Inflammatory macrophage treated with lipopolysaccharide for 1 hour (primary cell): ENCODE measurements at places on chromosomes 3 and 15.

DNA sequence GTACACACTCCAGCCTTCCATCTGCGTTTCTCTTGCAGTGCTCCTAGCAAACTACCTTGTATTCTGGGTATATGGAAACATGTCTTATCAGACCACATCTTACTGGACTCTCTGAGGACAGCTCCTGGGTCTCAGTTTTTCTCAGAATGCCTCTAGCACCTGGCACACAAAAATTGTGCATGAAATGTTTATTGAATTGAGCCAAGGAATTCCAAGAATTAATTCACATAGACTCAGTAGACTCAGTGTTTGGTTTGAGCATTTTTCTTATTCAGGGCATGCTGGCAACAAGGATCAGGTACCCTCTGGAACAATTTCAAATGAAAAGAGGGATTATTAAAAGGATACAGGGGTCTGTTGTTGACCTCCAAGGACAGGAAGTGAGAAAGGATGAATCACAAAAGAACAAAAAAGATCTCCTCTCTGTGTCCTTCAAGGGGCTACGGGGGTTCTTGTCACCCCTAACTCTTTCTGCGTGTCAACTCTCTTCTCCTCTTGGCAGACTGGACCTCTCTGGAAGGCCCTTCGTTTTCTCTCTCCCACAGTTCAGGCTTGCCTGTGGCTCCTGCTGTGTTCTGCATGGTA is 270.0 kb upstream of the HES1 start:
- no peak for DNase-seq

GRCh38 chr15:66999046-66999968 is 66.1 kb upstream of the SMAD3 start:
- DNase-seq, result no peak

GRCh38 chr3:52827866-52828376 is 2.6 kb downstream of the ITIH4 start:
- no peak for DNase-seq

DNA sequence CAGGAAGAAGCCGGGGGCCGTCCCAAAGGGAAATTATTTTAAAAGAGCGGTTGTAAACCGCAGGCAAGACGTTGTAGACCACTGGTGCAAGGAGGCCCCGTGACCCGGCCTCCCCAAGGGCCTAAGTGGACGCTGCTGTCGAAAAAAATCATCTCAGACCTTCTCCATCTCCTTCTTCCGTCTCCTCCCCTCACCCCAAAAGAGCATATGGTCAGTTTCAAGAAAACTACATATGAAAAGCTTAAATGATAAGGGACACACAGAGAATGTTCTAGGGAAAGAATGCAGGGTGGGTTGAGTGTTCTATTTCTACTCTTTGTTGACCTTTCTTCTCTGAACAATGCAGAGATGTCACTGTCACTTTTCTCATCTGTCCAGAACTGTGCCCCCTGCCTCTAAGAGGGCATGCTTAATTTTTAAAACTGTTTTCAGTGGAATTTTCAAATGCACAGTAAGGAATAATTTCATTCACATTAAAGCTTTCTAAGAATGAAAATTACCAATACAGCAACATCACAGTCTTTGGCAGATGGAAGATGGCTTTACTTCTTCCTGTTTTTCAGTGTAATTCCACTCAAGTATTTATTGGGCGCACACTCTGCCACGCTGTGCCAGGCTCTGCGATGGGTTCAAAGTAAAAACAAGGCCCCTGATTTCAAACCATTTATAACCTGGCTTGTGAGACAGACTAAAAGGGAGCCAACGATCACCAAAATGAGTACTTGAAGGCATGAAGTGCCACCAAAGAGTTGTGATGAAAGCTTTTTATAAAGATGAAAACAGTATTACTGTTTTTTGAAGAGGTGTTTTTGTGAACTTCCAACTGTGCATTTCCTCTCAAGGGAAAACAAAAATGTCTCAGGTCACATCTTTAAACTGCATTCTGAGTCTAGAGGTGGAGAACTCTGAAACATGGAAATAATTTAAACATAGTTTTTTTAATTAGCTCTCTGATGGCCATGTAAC is 891 bp upstream of the TOP2B start:
- DNase-seq, result no peak

DNA sequence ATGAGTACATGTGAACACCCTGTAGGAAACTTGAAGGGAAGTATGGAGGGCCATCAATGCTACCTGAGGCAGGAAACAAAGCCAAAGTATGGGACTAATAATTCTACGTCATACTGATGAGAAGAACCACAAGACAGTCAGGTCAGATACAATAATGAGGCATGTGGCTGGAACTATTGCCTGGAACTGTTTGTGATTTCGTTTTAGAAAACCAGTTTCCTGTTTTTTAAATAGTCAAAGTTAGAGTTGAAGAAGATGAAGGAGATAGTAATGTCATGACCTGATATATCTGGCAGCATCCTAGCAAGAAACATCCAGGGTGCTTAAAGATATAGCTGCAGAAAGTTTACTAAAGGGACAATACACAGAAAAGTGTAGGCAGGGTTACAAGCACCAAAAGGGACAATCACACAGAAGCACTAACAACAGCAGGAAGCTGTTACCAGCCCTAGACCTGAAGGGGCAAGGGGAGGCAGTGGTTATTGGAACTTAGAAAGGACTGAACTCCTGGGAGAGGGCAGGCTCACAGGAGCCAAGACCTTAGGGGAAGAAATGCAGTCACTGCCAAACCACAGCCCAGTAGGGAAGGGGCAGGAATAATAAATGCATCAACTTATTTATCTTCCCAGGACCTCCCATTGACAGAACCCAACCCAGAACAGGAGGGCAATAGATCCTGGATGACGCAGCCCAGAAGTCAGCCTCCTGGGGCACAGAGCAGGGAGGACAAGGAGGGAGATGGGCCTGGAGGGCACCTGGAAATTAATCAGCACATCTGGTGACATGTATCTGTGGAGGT is 302.1 kb upstream of the STT3B start:
- DNase-seq, result no peak

- peak; percentile 84 for DNase-seq
Measured at GRCh38 chr3:42192334-42193200, 73.4 kb downstream of the CCK start.

DNA sequence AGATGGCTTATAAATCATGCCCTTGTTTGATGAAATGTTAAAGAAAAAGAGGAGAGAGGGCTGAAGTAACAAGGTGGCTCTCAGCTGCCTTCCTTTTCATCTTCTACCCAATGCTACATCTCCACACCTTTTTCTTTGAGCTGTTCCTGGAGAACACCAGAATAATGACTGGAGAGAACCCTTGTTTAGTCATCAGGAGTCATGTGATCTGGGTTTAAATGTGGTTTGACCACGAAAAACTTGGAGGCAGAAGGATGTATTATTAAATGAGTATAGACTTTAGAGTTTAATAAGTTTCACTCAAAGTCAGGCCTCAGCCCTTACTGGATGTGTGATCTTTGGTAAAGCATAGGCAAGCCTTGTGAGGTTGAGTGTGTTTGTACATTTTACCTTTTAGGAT is 230.3 kb upstream of the TBL1XR1 start:
- peak; percentile 23 for DNase-seq

- DNase-seq, result no peak
Measured at GRCh38 chr3:25586553-25586952, 78.2 kb downstream of the TOP2B start.

- DNase-seq, result no peak
Measured at GRCh38 chr15:71136793-71137518, 21.7 kb downstream of the THSD4 start.

DNA sequence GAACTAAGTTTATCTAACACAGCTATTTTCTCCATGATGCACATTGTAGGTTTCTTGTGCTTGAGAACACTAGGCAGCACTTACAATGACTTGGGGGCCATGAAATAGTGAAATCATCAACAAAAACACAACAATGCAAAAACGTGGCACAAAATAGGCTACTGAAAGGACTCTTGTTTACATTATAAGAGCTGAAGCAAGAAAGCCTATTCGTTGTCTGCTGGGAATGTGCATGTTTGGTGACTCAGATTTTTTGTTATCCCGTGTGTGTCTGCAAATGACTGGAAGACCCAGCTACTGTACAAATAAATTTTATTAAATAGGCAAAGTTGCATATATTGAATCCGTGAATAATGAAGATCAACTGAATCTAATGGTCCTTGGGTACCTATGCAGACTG is 85.0 kb downstream of the TCF12 start:
- no peak for DNase-seq

GRCh38 chr3:32751377-32751776 is 66.4 kb downstream of the CNOT10 start:
- no peak for DNase-seq

DNA sequence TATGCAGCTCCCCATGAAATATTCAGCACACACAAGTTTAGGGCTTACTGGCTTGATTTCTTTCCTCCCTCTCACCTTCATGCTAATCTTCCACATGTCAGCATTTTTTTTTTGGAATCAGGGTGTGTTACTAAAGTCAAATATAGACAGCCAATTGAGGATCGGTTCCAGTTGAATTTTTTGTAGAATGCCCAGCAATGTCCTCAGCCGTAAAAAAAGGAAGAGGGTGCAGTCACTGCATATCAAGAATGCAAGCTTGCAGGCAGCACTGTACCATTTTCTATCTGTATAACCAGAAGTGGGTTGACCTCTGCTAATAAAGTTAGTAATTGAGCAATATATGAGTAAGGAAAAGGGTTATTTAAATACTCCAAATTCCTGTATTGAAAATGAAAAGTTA is 51.4 kb upstream of the CHMP2B start:
- DNase-seq, result no peak

GRCh38 chr3:65894679-65895453 is 143.9 kb downstream of the MAGI1 start:
- DNase-seq, result no peak

- DNase-seq, result no peak
Measured at GRCh38 chr15:76222159-76222558, 89.1 kb downstream of the ETFA start.

GRCh38 chr15:48865370-48866079 is 12.4 kb upstream of the EID1 start:
- no peak for DNase-seq

DNA sequence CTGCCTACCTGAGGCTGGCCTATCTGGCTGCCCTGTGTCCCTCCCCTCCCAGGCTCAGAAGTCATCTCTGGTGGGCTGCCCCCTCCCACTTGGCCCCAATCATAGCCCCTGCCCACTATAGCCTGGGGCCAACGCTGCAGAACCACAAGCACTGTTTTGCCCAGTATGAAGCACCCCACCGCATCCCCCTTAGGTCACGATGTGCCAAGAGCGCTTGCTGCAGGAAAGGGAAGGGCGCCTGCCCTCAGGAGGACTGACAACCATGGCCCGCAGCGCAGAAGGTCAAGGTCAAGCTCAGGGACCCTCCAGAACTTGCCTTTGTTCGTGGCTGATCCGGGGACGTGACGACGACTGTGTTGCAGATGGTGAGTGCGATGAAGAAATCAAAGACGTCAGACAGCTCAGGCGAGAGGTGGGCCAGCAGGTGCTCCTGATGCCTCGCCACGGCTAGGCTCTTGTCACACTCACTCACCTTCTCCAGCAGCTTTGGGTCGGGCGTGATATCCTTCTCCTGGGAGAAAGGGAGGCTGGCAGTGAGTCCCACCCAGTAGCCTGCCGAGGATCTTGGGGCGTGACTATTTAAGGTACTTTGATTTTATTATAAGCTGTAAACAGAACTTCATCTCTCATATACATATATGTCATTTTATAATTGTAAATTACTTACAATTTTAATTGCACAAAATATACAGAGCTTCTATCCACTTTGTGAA is 146.6 kb downstream of the ATP10A start:
- no peak for DNase-seq

DNA sequence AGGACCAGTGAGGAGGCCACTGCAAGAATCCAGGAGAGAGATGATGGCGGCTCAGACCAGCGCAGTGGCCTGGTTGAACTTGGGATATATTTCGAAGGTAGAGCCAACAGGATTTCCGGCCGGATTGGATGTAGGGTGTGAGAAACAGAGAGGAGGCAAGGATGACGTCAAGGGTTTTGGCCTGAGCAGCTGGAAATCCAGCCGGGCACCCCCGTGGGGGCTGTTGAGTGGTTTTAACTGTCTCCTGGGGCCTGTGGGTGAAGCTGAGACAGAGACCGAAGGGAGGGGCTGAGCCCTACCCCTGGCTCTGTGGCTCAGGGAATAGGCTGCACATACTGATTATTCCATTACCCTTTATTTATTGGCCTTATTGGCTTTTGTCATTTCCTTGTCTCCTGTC is 45.7 kb downstream of the EXOG start:
- DNase-seq, result no peak

- no peak for DNase-seq
Measured at GRCh38 chr15:74263466-74263865, 27.3 kb downstream of the CCDC33 start.

DNA sequence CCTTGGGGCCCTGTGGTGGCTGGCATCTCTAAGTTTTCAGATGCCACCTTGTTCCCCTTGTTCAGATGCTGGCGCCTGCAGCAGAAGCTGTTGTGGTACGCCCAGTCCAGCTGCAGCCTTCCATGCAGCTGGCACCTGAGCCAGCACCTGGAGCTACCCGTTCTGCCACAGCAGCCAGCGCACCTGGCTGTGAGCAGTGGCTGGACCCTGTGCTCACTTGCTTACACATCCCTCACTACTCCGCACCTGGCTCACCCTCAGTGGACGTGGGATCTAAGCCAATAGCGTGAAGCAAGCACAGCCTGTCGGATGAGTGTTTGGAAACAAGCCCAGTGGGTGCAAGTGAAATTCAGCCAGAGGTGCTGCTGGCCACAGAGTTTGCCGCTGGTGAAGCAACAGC is 607.5 kb upstream of the BCHE start:
- DNase-seq, result no peak

- no peak for DNase-seq
Measured at GRCh38 chr3:194224471-194225417, 88.8 kb downstream of the HES1 start.

DNA sequence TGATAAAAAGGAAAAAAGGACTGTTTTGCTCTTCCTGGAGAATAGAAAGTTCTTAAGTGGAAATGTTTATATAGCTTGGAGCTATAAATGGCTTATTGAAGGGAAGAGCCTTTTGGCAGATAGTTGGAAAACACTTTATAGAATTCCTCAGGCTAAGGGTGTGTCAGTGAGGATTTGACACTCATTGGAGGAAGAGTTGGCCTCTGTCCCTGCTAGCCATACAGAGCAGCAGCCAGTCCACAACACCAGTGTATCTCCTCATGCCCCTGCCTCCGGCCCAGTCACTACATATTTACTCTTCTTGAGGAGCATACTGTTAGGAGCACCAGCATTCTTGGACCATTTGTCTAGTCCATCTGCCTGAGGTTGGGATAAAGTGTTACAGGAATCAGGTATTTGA is 36.2 kb downstream of the KLHL18 start:
- no peak for DNase-seq
